NCI-H1092 treated with DMSO at 0.1 percent for 48 hours (cell line): ENCODE measurements at places on chromosomes 2 and 18.

DNA sequence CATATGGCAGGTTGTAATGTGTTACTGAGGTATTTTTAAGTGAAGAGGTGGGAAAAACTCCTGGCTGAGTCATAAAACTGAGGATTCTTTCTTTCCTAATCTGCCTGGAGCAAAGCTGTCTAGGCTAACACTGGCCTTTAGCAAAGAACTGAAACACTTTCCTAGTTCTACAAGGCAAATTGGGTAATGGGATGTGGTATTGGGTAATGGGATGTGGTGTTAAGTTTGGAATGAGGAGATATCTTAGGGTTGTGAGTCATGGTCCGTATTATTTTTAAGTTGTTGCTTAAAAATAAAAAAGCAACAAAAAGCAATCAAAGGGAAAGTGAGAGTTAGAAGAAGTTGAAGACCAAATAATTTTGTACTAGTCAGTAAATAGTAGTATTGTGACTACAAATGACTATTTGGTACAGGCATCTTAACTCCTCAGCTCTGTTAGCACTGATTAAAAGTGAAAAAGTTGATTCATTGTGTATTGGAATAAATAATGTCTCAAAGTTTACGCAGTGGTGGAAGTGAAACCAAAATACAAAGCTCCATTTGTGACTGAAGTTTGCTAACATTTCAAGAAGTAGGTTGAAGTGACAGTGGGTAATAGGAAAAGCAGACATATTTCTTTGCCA lies 216.8 kb downstream of the CAMKMT start:
- no peak for DNase-seq

GRCh38 chr18:76528477-76529432 lies 33.7 kb upstream of the ZNF516 start:
- DNase-seq: peak; percentile 84

DNA sequence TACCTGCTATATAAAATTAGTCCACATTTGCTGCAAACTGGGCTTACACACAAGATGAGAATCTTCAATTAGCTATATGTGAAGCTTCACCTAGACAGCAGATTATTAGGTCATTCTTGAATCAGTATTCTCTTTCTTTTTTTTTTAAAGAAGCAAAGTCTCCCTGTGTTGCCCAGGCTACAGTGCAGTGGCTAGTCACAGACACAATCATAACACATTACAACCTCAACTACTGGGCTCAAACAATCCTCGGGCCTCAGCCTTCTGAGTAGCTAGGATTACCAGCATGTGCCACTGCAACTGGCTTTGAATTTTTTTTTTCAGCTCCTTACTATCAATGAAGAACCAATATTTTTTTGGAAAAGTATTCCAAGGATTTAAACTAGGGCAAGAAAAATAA lies 30.5 kb downstream of the OLA1 start:
- DNase-seq: no peak

DNA sequence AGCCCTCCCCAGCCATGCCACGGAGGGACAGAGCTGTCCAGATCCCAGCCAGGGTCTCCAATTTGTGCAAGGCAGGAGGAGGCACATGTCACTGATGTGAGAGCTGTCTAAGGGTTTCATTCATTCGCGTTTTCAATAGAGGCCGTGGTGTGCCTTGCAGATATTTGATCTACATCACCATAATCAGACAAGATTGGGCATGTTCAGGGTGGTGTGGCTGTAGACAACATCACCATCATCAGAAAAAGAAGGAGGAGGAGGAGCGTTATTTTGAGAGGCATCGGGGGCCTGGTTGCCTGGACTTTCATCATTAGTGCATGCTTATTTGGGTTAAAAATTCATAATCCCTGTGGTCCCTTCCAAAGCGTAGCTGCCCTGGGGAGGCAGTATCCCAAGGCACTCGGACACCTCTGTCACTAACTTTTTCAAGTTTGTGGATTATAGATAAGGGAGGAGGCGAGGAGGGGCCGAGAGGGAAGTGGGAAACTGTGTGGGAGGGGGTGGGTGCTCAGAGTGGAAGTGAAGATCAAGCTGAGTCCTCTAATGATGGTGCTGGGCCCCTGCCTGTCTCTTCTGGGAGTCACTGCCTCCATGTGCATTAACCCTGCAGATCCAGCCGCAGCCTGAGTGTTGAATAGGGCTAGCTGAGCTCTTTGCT lies 194.1 kb downstream of the CTIF start:
- DNase-seq: no peak

GRCh38 chr2:236369661-236370062 lies 105.5 kb upstream of the ASB18 start:
- peak; percentile 52 for DNase-seq

DNA sequence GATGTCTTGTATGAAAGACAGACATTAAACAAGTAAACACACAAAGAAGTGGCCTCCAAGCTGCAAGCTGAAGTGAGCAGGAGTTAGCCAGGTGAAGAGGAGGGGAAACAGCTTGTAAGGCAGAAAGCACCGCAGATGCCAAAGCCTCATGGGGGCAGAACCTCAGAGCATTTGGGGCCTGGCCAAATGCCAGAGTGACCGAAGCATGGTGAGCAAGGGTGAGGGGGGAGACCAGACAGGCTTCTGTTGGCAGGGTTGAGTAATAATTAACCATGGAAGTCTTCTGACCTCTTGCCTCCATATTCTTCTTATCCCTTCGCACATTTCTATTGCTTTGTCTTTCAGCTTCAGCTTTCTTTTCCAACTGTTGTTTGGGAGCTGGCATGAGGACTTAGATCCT lies 5.6 kb downstream of the QPCT start:
- peak; percentile 81 for DNase-seq

DNA sequence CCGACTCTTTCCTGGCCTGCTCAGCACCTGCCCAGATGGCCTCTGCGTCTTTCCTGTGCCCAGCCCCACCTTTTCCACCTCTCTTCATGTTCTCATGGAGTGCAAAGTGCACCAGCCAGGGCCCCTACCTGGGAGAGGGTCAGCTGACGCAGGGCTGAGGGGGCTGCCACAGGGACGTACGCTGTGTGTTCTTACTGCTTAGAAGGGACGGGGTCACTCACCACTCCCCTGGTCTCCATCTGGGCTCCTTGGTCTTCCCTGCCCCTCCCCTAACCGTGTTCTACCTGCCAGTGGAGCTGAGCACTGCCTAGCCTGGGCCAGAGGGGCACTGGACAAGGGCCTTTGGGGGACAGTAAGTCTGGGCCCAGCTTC lies 8.6 kb downstream of the ERFE start:
- DNase-seq: no peak

- no peak for DNase-seq
Measured at GRCh38 chr2:19000776-19001175, 357.6 kb downstream of the OSR1 start.

- DNase-seq: no peak
Measured at GRCh38 chr2:156331572-156332283, 793 bp downstream of the NR4A2 start.

GRCh38 chr2:3659447-3660432 lies 1.7 kb downstream of the ALLC start:
- DNase-seq: peak; percentile 4

DNA sequence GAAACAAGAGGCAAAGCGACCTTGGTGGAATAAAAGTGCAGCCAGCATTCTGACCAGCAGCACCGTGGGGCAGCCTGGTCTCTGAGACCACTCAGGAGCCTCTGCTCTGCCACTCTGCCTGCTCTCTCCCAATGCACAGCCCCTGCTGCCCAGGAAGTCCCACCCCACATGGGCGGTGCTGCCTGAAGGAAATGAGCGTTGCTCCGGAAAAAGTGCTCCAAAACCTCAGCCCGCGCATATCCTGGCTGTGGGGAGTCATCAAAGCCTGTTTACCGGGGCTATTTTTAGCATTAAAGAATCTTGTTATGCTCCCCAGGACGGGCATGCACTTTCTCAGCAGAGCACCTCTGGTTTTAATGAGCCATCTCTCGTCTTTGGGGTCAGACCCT lies 54.5 kb downstream of the EPAS1 start:
- no peak for DNase-seq

DNA sequence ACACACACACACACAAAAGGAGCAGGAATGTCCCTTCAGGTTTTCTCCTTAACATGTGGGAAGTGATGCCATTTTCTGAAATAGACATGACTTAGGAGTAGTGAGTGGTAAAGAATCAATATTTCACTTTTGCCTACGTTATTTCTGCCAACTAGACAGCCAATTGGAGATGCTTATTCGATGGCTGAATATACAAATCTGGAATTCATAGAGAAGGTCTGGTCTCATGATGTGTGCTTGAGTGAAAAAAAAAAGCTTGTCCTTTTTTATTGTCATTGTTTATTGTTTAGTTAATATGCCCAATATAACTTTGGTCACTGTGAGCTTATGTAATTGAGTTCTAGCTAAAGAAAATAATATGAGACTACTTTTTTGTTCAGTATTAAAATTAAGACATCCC lies 284.3 kb downstream of the GULP1 start:
- no peak for DNase-seq

DNA sequence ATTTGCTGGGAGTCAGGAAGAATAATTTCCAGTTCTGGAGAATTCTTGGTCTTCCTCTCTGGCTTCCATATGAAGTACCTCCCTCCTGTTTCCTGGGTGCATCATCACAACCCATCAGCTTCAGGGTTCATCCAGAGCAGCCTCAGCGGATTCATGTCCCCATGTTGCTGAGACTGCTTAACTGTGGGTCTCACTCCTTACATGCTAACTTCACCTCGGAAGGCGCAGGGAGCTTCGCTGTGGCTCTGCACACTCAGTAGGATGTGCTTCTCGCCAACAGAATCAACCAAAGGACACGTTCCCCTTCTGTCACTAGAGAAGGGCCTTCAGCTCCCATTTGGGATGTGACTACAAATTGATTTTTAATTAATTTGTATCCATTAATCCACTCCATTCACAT lies 24.2 kb downstream of the FBLN7 start:
- DNase-seq: no peak

GRCh38 chr2:229673676-229674075 lies 40.7 kb downstream of the DNER start:
- no peak for DNase-seq

DNA sequence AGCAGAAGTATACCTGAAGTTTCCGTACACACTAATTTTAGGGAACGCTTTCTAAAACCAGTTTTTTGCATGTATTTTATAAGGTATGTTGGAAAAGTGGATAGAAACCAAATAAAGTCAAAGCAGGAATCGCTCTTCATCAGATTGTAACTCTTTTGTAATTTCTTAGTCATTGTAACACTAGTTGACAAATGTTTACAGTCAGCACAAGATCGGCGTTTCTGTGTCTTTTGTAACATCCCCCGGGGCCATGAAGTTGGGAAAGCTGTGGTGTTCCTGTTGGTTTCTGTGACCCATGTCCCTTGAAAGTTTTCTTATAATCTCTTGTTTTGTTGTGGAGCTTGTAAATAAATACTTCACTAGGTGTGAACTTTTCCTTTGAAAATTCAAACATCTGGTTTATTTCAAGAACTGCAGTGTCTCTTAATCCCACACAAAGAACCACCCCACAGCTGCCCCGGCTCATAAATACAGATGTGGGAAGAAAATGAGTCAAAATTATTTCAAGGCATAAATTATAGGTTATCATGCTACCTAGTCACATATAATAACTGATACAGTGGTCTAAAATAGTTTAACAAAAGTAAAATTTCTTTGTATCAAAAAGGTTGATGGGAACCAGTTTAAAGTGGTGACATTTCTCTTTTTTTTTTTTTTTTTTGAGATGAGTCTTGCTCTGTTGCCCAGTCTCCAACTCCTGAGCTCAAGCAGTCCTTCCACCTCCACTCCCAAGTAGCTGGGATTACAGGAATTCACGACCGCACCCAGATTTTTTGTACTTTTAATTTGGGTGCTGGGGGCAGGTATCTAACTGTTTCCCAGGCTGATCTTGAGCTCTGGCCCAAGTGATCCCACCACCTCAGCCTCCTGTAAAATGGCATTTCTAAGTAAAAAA lies 751 bp upstream of the NMI start:
- DNase-seq: no peak
